ENCODE measurements at places on chromosomes 2 and 18. TPM values are rescaled to one million over a fixed set of nuclear protein-coding genes. Genes with fewer than 3 reads are reported as not detected.

Gene EML6
- 1.2 TPM for total RNA-seq

Gene RGPD3
- total RNA-seq, result 0.19 TPM

Gene SEPTIN10
- 58.3 TPM for total RNA-seq

Gene RELCH
- 13.3 TPM for total RNA-seq

Gene IL1RL1
- 1.3 TPM for total RNA-seq

Gene LMAN2L
- total RNA-seq, result 23.9 TPM

Gene TMBIM1
- total RNA-seq, result 109 TPM

All from A549 treated with CpdA at 1 μM for 4 hours (cell line).